Esophagus squamous epithelium (tissue), 5 donors: ENCODE measurements at places on chromosomes 11 and 22.

- no peak for DNase-seq
Observed at GRCh38 chr22:36129486-36130388, 30.8 kb downstream of the APOL3 start.

- no peak for DNase-seq
Observed at GRCh38 chr11:76249195-76249741, 43.0 kb upstream of the WNT11 start.

DNA sequence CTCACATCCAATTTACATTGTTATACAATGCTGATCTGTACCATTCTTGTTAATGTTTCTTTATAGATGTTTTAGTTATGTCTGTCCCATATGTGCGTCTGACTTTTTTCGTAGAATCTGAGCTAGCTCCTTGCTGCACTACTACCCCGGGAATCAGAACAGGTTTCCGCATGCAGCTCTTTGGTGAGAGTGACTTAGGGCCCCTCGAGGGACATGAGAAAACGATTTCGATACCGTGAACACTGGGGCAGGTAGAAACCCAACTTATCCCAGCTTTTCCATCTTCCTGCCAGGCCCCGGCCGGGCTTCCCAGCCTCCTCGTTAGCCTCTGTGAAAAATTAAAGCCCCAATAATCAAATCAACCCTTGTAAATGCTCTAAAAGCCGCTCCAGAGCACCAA, 23.4 kb upstream of the PKNOX2 start:
- DNase-seq: no peak

GRCh38 chr11:117396970-117397369, 69.3 kb downstream of the CEP164 start:
- DNase-seq: no peak

GRCh38 chr22:29265929-29266328, 1.9 kb downstream of the RHBDD3 start:
- no peak for DNase-seq

DNA sequence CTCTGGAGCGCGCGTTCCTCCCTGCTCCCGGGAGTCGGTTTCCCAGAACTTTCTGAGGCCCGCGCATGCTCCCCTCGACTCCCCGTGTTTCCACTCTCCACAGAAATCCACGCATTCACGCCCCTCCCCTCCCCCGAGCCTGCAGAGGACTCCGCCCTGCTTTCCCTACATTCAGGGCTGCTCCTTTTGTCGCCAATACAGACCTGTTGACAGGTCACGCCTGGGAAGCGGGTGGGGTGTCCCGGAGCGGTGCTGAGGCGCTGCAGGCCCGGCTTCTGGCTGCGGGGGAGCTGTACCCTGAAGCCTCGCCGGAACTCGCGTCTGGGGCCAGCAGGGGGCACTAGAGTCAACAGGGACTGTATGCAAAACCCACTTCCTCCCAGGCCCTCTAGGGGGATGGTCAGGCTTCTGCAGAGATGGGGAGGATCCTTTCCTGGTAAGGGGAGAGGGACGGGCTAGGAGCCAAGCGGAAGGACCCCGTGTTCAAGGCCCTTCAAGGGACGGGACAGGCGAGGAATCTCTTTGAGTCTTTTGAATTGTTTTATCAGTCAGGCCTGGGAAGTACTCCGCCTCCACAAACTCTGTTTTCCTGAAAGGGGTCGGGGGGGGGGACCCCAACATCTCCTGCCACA, at the start of gene PRAME:
PRAME (minus strand) TSS at position 294 of the 632 bp plus-strand sequence. CDS start 2,433 bp downstream, outside the sequence.
- no peak for DNase-seq

DNA sequence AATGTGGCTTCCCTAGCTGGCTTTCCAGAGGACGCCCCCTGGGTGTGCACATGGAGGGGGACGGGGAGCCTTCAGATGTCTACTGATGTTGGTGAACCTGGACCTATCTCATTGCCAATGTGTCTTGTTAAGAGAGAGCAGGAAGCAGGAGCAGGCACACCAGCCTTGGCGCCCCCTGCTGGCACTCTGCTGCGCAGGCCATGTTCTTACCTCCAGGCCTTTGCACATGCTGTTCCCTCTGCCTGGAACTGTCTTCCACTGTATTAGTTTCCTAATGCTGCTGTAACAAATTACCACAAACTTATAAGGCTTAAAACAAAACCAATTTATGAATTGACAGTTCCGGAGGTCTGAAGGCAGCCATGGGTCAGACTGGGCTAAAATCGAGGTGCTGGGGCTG, 23.6 kb upstream of the MN1 start:
- DNase-seq: no peak

DNA sequence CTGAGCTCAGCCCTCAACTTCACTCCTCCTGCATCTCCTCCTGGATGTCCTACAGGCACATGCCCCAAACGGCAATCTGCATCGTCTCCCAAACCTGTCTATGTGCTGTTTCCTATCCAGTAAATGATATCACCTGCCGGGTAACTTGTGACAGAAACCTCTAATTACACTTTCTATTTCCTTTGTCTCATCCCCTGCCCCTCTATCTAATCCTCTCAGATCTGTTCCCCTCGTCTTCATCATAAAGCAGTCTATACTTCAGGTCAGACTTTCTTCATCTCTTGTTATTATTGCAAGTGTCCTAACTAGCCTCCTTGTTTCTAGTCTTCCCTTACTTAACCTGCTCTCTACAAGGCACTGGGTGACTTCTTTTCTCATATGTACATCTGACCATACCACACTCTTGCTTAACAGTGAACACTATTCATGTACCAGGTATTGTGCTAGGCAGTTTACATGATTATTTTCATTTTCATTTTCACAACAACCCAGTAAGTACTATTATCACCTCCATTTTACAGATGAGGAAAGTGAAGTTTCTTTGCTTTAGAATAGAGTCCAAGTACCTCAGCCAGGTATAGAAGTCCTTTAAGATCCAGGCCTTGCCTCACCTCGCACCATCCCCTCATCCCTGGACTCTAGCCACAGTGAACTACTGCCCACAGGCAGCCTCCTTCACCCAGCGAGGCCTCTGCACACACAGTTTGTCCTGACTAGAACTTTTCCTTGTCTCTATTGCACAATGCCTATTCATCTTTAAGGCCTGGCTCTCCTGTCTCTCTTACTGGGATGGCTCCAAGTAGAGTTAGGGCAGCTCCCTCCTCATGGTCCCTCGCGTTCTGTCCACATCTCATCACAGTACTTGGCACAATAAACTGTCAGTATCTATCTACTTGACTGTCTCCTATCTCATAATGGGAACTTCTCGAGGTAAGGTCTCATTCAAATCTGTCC, 22.1 kb upstream of the UCP3 start:
- no peak for DNase-seq

- no peak for DNase-seq
Observed at GRCh38 chr11:57983191-57983590, 40.5 kb upstream of the OR9Q1 start.

DNA sequence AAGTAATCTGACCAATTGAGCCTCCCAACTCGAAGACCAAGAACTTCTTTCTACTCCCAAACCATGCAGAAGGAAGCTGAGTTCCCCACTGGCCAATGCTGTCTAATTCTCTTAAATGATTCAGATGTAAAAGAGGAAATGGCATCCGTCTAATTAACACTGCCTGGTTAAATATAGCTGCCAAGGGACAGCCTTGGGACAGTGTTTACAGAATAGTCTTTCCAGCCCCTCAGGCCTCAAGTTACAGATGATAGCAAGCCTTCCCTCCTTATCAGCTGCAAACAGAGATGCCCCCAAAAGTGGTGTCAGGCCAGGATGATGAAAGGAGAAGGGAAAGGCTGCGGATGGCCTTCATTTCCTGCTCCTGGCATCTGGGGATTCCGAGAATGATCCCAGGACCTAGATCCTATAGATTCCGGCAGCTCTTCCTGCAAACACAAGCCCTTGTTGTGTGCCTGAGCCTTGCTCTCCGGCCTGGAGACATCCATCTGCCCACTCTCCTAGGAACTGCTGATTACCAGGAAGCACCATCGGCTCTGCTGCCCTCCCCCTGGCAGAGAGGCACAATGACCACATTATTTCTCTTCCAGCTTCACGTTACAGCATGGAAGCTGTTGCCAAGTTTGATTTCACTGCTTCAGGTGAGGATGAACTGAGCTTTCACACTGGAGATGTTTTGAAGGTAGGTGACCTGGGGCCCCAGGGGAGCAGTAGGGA, 13.5 kb upstream of the TMA7B start:
- no peak for DNase-seq

GRCh38 chr11:131889760-131890581, 519.6 kb downstream of the NTM start:
- no peak for DNase-seq

DNA sequence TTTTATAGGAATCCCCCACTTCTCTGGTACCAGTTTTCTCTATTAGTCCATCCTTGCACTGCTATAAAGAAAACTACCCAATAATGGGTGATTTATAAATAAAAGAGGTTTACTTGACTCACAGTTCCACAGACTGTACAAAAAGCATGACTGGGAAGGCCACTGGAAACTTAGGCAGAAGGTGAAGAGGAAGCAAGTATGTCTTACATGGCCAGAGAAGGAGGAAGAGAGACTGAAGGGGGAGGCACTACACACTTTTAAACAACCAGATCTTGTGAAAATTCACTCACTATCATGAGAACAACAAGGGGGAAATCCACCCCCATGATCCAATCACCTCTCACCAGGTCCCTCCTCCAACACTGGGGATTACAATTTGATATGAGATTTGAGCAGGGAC, 68.9 kb upstream of the GNAZ start:
- DNase-seq: no peak

DNA sequence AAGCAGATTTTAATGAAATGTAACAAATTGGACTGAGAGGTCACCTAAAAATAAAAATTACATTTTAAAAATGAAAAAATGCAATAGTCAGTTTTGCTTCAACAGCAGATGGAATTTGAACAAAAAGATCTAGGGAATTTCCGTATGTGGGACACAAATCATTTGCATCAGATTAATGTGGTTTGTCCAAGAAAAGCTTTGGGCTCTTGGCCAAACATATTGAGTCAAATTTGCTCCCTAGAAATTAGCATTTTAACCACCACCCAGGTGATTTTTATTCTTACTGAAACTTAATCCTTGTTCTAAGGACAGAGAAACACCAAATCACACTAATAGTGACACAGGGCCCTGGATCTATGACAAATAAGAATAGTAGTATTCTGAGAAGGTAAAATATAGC, 1477.8 kb downstream of the FAM181B start:
- DNase-seq: no peak

DNA sequence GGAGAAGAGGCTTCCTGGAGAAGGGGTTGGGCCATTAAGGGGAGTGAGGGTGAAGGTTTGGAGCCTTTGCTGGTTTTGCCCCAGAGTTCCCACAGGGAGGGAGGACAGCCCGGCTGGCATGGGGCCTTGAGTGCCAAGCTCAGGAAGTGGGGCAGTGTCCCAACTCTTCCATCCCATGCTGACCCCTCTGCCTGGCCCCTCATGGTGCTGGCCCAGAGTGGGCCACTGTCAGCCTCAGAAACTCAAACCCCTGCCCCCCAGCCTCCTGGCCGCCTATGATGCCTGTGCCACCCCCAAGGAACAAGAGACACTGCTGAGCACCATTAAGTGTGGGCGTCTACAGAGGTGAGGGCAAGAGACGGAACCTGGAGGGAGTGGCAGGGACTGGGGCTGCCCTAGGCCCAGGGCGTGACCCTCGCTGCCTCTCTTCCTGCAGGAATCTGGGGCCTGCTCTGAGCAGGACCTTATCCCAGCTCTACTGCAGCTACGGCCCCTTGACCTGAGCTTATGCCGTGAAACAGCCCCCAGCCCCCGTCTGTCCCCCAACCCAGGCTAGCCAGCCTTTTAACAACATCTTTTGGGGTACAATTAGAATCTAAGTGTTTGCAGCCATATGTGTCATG, 5.4 kb downstream of the MUS81 start:
- DNase-seq: no peak

DNA sequence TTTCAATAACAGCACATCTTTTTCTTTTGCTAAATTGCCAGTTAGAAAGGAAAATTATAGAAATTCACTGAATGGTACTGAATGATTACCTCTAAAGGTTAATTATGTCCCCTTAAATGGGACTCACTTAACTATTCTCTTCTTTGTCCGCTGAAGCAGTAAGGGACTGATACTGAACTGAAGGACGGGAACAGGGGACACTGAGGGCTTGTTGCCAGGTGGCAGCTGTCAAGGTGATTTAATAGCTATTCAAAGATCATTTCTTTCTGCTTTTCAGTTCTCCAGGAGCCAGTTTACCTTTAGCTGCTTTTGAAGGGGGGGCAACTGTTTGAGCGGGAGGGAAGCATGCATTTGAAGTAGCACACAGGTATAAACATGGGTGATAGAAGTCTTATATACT, 325.4 kb upstream of the CCDC90B start:
- no peak for DNase-seq

- DNase-seq: no peak
Observed at GRCh38 chr22:25420471-25420924, 144.0 kb upstream of the GRK3 start.

- DNase-seq: no peak
Observed at GRCh38 chr11:102139081-102139498, 28.8 kb downstream of the YAP1 start.

DNA sequence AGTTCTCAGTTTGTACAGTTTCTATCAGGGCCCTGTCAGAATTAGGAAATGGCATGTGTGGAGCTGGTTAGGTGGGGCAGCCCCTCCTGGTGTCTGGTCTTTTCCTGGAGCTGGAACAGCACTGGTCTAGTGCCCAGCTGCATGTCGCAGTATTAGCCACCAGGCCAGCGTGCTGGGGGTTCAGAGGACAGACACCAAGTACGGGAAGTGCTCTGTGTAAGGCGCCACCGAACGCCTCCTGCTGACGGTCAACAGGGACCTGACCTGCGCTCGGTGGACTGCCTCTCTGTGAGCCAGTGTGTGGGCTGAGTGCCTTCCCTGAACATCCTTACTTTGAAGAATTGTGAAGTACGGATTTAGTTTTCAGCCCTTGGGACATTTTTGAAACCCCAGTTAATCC, 33.9 kb downstream of the AP2A2 start:
- DNase-seq: no peak

DNA sequence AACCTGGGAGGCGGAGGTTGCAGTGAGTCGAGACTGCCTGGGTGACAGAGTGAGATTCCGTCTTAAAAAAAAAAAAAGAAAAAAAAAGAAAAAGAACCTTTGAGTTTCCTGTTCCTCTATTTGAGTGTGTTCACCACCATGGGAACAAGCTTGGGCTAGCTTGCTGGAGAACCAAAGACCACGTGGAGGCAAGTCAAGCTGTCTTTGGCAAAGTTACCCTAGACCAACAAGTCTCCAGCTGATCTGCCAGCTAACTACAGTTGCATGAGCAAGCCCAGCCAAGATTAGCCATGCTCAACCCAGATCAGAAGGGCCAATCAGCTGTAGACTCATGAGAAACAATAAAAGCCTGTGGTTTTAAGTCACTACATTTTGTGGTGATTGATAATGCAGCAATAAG, 29.7 kb downstream of the SLN start:
- DNase-seq: no peak

- DNase-seq: no peak
Observed at GRCh38 chr11:44258190-44258489, 51.8 kb downstream of the ALX4 start.

DNA sequence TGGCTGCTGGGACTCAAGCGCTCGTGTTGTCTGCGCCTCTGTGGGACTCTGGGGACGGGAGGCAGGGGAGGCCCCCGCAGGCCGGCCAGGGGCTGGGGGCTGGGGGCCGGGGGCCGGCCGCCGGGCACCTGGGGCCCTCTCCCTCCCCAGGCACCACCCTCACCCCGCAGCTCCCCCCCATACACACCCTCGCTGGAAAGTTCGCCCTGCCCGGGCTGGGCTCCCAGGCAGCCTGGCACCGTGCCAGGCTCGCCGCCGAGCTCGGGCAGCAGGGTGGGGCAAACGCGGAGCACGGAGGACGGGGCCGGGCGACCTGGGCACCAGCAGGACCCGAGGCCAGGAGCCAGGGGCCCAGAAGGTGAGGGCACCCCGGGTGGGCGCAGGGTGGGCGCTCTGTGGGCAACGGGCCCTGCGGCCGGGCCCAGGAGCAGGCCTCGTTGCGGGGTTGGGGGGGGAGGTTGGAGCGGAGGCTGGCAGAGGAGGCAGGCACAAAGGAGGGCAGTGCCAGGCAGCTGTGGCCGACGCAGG, 76.7 kb upstream of the WNT7B start:
- DNase-seq: no peak
